ENCODE measurements at places on chromosomes 16 and 17. TPM values are rescaled to one million over a fixed set of nuclear protein-coding genes. Genes with fewer than 3 reads are reported as not detected.

DNA sequence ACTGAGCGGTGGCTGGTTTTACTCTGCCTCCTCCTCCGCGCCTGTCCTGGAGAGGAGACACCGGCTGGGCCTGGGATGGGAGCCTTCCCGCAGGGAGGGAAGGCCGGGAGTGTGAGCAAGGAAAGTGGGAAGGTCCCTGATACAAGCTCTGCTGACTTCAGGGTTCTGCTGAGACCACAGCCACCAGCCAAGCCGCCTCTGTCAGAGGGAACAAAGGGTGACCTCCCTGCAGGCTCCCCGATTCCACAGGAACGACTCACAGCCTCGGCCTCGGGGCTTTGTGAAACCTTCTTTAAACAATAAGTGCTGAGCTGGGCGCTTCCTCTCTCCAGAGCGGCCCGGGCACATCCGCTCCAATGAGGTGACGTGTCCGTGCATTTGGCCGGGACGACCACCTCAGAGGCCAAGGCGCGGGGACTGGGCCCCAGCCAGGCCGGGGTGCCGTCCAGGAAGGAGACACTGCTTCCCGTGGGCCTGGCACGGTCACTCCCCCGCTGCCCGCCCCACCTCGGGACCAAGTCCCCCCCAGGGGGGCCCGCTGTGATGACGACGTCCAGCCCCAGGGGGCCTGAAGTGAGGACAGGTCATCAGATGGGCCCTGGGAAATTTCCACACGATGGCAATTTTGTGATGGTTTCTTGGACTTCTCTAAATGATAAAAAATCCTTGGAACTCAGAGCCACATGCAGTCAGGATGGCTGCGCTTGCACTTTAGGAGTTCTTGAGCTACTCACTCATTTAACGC, 11.8 kb upstream of the CIBAR2 start:
- no peak for DNase-seq

DNA sequence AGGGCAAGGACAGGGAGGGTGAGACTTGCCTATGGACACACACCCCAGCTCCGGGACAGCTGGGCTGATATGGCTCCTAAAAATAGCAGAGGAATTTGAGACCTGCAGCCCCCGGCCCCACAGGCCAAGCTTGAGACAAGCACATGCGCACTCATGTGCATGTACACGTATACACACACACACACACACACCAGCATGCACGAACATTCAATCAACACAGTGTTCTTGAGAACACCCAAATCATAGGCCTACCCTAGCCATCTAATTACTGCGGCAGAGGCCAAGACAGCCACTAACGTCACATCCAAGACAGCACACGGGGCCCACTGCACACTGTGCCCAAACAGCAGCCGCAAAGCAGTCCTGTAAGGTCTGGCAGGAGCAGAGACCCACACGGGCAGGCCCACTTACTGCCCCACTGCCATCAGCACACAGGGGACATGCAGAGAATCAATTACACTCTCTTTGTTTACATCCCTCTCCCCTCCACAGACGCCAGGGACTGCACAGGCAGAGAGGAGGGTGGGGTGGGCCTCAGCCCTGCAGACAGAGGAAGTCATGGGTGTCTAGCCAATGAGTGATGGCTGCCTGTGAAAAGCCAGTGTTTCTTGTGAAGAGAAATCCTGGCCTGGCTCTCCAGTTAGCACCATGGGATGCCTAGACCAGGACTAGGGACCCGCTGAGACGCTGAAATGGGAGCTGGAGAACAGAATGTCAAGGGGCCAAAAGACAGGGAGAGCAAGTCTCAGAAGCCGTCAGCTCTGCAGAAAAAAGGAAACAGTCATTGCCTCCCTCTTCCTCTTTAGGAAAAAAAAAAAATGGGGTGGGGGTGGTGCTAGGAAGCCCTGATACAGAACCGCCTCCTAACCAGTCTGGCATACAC, 39.3 kb downstream of the MYO18A start:
- peak; percentile 63 for DNase-seq

DNA sequence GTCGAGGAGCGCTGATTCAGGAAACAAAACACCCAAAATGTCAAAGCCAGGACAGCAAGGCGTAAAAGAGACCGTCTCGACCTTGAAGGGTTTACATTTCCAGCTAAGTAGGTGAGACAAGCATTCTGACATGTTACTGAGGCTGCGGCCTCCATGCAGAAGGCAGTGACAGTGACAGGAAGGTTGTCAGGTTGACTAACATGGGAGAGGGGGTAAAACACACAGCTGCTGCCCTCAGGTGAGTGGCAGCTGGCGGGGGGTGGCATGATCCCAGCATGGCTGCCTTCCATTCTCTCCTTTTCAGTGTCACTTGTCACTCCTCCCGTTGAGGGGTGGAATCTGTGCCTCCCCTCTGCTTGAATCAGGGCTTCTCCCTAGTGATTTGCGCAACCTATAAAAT, 31.9 kb upstream of the CRHR1 start:
- DNase-seq = no peak

DNA sequence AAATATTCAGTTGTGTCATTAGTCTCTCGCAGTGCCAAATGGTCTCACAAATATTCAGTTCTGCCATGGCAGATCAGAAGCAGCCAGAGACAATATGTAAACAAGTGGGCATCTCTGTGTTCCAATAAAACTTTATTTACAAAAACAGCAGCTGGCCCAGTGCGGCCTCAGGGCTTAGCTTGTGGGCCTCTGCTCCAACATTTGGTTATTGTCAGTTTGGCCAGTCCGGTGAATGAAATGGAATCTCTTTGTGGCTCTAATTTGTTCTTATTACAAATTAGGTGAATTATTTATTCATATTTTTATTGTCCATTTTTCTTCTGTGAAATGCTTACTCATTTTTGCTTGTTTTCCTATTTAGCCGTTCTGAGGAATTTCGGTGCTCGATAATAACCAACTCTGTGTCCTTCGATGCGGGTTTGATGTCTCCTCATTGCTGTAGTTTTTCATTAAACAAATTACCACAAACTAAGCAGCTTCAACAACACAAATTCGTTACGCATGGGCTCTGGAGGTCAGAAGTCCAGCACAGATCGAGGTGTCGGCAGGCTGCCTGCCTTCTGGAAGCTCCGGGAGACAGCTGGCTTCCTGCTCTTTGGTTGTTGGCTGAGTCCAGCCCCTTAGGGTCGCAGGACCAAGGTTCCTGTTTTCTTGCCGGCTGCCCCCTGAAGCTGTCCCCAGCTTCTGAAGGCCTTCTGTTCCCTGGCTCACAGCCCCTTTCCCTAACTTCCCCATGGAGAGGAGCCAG, 4.1 kb upstream of the SLC38A10 start:
- DNase-seq = no peak

The SCN4A gene
- 0.08 TPM for total RNA-seq

DNA sequence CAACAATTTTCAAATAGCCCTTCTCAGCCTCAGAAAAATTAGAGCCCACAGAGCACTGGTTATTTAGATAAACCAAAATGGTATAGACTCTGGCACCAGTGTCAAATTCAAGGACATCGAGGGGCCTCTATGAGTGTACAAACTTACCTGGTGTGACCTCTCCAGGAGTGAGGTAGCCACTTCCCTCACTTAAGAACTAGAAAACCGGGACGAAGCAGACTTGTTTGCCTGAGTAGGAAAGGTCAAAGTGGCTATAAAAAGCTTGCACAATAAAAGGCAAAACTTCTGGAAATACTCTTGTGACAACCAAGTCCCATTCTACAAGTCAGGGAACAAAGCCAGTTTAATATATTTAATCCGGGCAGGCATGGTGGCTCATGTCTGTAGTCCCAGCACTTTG, 39.2 kb upstream of the PRSS54 start:
- DNase-seq = no peak

DNA sequence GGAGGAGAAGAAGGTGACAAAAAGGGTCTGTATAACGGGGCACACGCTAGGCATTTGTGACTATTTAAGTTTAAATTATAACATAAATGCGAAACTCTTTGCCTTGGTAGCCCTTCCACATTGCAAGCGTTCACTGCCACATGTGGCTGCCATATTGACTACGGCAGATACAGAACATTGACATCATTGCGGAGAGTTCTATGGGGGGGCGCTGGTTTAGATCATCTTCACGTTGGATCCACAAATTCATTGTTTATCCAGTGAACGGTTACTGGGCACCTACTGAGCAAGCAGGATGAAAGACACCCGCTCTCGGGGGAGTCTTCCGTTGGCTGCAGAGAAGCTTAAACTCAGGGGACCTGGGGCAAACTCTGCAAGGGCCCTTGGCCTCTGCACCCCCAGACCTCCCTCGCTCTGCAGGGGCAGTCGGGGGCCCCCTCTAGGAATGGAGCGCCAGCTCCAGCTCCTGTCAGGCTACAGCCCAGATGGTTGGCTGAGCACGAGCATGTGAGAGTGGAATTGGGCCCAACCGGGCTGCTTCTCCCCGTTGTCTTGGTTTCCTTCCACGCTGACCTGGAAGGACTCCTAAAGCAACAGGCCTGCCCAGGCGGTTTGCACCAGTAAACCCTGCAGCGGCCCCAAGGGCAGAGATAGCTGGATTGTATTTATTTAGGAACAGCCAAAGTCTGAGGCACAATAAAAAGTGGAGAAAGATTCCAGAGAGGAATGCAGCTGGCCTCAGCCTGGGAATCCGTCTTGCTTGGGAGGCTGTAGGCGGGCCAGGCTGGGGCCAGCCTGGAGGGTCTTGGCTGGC, 172.2 kb downstream of the SEC14L1 start:
- DNase-seq = no peak

The CACNB1 gene
- 24.0 TPM for total RNA-seq

DNA sequence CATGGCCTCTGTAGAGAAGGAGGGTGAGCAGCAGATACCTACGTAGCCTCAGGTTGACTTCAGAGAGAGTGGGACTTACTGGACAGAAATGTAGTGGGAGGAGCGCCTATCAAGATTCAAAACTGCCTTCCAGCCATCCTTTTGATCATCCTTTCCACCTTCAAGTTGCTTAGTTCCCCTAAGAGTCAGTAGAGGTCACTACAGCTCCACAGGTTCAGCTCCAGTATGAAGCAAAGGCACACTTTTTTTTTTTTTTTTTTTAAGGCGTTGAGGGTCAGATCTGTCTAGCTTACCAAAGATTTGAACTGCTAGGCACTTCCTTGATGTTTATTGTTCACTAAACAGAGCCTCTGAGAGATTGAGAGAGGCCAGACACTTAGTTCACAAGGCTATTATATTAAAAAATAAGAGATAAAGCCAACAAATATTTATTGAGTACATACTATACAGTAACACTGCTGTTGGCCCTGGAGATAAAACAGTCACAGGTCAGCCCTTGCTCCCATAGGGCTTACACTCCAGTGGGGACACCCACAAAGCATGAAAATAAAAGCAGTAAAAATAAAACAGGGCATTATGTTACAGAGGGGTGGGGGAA, 3.1 kb downstream of the RNF227 start:
- DNase-seq = peak; percentile 49

DNA sequence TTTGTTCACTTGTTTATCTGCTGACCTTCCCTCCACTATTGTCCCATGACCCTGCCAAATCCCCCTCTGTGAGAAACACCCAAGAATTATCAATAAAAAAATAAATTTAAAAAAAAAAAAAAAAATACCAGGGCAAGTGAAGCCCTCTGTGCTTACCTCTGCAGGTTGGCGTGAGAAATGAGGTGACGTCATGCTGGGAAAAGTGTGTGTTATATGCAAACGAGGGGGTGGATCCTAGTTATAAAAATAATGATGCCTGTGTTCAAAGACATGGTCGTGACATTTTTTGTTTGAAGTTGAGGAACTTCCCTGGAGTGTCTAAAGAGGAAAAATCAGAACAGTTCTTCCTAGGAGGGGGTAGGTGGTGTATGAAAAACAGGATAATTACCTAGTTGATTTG, 20.2 kb downstream of the TMC7 start:
- DNase-seq = no peak

- no peak for DNase-seq
Observed at GRCh38 chr17:72553051-72553755, 432.4 kb downstream of the SOX9 start.

GRCh38 chr16:11452746-11453389, 107.6 kb downstream of the RMI2 start:
- no peak for DNase-seq

The KARS1 gene
- 169 TPM for total RNA-seq

The CA4 gene
- not detected for total RNA-seq

DNA sequence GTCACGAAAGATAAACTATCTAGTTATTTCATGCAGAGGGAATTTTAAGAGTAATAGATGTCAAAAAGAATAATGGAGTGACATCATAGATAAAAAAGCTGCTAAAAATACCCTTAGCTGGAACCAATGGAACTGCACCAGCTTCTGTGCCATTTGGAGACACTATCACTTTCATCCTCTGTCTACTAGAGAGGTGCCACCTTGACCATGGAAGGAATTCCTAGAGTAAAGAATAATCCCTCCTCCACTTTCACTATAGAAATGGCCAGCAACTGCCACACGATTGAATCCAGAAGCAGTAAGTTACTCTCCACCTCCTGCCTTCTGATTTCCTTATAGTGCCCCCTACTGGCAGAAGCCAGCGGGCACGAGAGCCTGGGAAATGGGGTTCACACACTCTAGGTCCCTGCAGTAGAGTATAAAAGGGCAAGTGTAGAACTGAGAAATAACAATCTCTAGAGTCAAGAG, 2.8 kb upstream of the ALDH3A2 start:
- DNase-seq = peak; percentile 71

The KIAA0753 gene
- 13.0 TPM for total RNA-seq

The TBC1D3C gene
- not detected for total RNA-seq

DNA sequence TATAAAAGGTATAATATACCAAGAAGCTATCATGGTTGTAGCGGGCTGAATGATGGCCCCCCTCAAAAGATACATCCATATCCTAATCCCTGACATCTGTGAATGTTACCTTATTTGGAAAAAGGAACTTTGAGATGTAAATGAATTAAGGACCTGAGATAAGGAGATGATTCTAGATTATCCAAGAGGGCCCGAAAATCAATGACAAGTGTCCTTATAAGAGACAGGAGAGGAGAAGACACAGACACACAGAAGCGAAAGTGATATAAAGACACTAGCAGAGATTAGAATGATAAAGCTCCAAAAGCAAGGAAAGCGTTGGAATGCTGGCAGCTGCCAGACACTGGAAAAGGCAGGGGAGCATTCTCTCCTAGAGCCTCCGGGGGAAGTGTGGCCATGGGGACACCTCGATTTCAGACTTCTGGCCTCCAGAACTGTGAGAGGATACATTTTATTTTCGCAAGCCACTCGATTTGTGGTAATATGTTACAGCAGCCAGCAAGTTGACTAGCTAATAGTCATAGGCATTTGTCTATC, 12.5 kb upstream of the GP1BA start:
- no peak for DNase-seq

All from activated CD4-positive, alpha-beta memory T cell treated with anti-CD3 and anti-CD28 coated beads, Interleukin-2, amount 10 ng/mL, durations not matched to agents 7 days and 5 days (primary cell).